Central memory CD8-positive, alpha-beta T cell (primary cell): ENCODE measurements at places on chromosomes 16 and 17.

GRCh38 chr16:10509534-10510025, 70.8 kb downstream of the EMP2 start:
- DNase-seq, result peak; percentile 47

- DNase-seq, result no peak
Observed at GRCh38 chr16:79794941-79795340, 194.4 kb upstream of the MAF start.

DNA sequence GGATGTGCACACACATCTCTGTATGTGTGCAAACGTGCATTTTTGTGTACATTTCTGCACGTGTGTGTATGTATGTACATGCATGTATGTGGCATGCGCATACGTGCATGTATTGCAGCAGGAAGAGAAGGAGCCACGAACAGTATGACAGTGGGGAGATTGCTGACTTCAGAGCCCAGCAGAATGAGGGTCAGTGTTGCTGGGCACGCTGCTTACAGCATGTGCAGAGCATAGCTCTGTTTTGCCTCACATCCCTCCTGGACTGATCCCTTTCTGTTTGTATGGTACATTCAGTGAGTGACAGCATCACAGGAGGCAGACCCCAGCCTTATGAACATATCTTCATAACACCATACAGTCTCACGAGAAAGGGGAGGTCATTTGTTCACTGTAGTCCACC, 934.0 kb upstream of the EEF2KMT start:
- DNase-seq, result no peak

DNA sequence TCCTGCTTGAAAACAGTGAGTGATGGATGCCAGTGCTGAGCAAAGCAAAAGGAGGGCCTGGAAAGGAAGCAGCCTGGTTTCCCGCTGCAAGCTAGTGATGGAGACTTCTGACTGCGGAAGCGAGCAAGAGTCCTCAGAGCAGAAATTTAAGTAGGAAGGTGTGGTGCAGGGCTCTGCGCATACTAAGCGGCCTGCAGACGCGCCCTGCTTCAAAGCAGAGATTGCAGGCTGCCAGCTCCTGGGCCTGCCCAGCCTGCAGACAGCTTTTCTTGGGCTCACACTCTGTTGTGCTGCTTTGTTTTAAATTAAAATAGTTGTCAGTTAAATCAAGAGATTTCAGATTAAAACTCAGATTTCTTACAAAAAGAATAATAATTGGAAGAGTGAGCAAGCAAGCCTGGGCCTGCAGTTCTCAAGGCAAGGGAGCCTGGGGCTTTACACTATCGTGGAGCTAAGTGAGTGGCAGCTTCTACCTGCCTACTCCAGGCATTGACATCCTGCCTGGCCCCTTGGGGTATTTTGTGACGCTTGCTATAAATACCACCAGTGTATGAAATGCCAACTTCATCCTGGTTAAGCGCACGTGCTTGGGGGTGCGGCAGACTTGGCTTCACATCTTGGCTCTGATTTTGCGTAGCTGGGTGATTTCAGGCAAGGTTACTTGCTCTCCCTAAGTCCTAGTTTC, 237.3 kb downstream of the XYLT1 start:
- DNase-seq, result no peak

- no peak for DNase-seq
Observed at GRCh38 chr17:74250324-74250995, 23.6 kb upstream of the DNAI2 start.

DNA sequence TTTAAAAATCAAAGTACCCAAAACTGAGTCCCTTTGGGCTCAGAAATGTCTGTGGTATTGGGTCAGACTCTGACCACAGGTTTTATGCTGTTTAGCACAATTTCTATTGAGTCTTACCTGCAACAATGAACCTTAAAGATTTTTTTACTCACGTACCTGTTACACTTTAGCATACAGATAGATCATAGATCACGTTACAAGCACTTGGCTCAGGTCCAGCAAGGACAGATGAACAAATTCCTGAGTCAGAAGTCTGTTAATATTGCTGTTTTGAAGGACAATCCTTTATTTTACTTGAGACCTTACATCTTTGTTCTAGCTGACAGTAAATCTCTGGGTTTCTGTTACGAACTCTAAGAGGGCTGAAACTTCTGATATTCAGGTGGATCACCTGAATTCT, 12.8 kb downstream of the SLC7A6OS start:
- DNase-seq, result no peak

- DNase-seq, result no peak
Observed at GRCh38 chr16:26505496-26505895, 561.2 kb upstream of the C16orf82 start.

DNA sequence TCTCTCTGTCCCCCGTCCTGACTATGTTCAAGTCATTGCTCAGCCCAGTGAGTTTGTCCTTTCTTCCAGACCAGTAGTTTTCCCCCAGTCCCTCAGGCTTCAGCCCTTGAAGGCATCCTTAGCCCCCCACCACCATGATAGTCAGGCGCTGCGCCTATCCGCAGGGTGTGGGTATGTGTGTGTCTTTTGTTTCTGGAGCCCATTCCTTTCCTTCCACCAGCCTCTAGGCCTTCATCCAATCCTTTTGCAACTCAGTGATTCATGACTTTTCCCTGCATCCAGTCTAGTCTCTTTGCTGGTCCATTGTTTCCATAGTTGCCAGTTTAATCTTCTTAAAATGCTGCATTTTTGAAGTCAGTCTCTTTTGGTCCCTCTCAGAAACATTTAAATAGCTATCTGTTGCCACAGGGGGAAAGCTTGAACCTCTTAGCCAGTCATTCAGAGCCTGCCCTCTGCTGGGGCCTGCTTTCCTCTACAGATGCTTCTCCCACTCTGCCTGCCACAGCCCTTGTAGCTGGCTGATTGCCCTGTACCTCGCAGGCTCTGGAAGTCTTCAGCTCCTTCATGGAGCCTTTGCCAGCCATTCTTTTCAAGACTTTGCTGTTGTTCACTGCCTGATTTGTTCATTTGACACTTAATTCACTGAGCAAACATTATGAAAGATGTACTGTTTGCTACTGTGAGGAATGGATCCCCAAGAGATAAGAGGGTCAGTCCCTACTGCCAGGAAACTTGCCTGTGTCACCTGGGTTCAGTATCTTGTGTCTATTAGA, 55.9 kb upstream of the ADCY7 start:
- peak; percentile 35 for DNase-seq

- DNase-seq, result no peak
Observed at GRCh38 chr17:55990332-55991006, 162.8 kb upstream of the ANKFN1 start.

GRCh38 chr17:39994448-39994847, 13.8 kb downstream of the PSMD3 start:
- DNase-seq, result no peak

GRCh38 chr16:50671644-50672260, 9.4 kb downstream of the SNX20 start:
- peak; percentile 39 for DNase-seq

DNA sequence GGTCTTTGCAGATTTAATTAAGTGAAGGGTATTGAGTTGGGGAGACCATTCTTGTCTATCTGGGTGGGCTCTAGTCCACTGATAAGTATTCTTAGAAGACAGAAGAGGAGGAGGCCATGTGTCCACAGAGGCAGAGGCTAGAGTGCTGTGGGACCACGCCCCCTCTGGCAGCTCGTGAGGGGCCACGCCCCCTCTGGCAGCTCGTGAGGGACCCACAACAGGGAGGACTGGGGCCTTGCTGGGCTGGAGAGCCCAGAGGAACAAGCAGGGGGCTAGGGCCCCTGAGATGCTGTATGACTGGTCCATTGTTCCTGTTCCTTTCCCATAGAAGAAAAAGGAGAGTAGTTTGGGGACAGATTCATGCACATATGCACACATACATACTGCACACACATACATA, 106.8 kb downstream of the METRNL start:
- DNase-seq, result no peak

DNA sequence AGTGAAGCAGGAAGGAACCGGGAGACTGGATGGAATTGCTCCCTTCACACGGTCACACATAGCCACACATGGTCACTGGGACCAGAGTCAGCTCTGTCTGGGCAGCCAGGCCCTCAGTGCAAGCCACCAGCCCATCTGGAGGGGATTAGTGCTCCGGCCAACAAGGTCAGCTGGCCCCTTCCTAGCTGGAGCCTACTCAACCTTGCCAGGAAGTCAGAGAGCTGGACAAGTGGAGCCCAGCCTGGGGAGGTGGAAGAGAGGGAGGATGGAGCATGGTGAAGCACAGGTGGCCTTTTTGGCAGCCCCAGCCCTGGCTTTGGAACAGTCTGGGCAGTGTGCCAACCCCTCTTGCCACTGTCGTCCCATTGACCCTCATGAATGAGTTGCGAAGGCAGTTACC, 3.7 kb upstream of the CACNA1G start:
- no peak for DNase-seq

- DNase-seq, result no peak
Observed at GRCh38 chr17:10628756-10629155, 28.4 kb downstream of the MYH3 start.

- no peak for DNase-seq
Observed at GRCh38 chr16:14961405-14962186, 13.2 kb upstream of the PDXDC1 start.

- DNase-seq, result no peak
Observed at GRCh38 chr16:28181515-28181914, 30.2 kb downstream of the XPO6 start.

GRCh38 chr16:24988593-24989338, 26.4 kb downstream of the ARHGAP17 start:
- DNase-seq, result no peak

GRCh38 chr16:85054948-85055492, 27.4 kb downstream of the KIAA0513 start:
- no peak for DNase-seq

DNA sequence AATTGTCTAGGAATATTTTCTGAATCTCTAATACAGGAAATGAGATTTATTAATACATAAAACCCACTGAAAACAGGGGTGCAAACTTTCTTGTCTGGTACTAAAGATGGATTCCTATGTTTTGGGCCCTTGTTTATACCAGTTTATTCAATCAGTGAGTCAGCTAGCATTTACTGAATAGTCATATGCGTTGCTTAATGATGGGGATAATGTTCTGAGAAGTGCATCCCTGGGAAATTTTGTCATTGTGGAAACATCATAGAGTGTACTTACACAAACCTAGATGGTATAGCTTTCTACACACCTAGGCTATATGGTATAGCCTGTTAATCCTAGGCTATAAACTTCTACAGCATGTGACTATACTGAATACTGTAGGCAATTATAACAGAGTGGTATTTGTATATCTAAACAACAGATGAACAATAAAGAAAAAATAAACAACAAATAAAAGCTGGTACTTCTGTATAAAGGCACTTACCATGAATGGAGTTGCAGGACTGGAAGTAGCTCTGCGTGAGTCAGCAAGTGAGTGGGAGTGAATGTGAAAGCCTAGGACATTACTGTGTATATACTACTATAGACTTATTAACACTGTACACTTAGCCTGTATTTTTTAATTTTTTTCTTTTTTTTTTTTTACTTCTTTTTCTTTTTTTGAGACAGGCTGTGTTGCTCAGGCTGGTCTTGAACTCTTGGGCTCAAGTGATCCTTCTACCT, 63.7 kb downstream of the SIAH1 start:
- DNase-seq, result no peak

GRCh38 chr17:17454276-17454675, 22.5 kb upstream of the MED9 start:
- no peak for DNase-seq

- no peak for DNase-seq
Observed at GRCh38 chr17:49557312-49558024, 18.2 kb upstream of the NXPH3 start.

DNA sequence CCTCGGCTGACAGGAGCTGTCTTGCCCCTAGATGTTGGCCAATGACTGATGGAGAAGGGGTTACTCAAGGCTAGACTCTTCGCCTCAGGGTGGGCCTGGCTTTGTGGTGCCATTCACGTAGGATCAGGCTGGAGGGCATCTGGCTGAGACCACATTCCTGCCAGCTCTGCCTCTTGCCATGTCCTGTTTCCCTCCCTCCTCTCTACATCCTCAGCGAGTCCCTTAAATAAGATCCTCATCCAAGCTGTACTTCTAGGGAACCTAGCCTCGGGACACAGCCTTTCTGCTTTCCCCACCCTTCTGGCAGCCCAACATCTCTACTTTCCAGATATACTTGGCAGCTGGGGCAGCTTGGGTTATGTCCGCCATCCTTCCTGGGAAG, 27.9 kb upstream of the EFCAB13 start:
- no peak for DNase-seq

- no peak for DNase-seq
Observed at GRCh38 chr17:83113381-83113780, 34.0 kb downstream of the METRNL start.

DNA sequence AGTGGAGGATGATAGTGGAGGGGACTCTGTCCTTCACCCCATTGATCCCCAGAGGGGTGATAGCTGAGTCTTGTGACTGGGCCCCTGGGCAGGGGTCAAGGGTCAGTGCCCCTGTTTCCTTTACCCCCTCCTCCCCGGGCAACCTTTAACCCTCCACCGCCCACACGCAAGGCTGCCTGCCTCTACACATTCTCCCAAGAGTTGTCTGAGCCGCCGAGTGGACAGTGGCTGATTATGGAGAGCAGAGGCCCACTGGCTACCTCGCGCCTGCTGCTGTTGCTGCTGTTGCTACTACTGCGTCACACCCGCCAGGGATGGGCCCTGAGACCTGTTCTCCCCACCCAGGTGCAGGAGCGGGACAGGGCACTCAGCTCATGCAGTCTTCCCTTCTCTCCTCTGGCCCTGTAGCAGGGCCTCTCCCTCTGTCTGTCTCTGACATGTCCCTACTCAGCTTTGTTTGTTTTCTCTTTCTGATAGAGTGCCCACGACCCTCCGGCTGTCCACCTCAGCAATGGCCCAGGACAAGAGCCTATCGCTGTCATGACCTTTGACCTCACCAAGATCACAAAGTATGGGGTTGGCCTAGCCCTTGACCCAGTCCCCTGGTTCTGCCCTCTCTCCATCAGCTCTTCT, at the start of gene SHBG:
TSS of gene SHBG (plus strand) at position 197 of the 633 bp plus-strand sequence. CDS start at position 235, 38 bp downstream.
- no peak for DNase-seq

DNA sequence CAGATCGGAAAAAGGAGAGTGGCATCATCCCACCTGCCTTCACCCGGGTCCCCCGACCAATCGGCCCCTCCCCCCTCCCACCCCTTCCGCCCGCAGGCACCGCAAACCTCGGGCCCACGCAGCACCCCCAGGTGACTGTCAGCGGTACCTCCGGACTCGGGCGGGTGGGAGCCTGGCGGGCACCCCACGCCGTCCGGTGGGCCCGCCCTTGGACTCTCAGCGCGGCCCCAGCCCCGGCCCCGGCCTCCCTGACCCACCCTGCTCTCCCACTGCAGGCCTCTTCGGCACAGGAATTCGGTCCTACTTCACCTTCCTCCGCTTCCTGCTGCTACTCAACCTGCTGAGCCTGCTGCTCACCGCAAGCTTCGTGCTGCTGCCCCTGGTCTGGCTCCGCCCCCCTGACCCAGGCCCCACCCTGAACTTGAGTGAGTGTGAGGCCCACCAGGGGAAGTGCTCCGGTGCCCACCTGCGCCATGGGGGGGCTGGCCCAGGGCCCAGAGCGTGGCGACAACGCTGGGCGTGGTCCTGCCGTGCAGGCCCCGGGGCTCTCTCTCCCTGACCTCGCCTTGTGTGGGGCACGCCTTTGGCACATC, 1.6 kb downstream of the TMC8 start:
- DNase-seq, result peak; percentile 49

GRCh38 chr17:35057332-35057915, 6.1 kb downstream of the RFFL start:
- no peak for DNase-seq
